ENCODE measurements at places on chromosomes 12 and 14. TPM values are rescaled to one million over a fixed set of nuclear protein-coding genes. Genes with fewer than 3 reads are reported as not detected.

The KRT2 gene
- total RNA-seq, result not detected

The DACT1 gene
- 3.7 TPM for total RNA-seq

The HRK gene
- not detected for total RNA-seq

The OTX2 gene
- not detected for total RNA-seq

The DDX51 gene
- total RNA-seq, result 15.1 TPM

The CCDC184 gene
- 0.35 TPM for total RNA-seq

The CLEC2A gene
- not detected for total RNA-seq

The CLEC6A gene
- not detected for total RNA-seq

The GSKIP gene
- total RNA-seq, result 16.4 TPM

The FBRSL1 gene
- 30.5 TPM for total RNA-seq

The CTSG gene
- 6.3 TPM for total RNA-seq

The NTF3 gene
- total RNA-seq, result 0.84 TPM

The STX2 gene
- total RNA-seq, result 29.7 TPM

DNA sequence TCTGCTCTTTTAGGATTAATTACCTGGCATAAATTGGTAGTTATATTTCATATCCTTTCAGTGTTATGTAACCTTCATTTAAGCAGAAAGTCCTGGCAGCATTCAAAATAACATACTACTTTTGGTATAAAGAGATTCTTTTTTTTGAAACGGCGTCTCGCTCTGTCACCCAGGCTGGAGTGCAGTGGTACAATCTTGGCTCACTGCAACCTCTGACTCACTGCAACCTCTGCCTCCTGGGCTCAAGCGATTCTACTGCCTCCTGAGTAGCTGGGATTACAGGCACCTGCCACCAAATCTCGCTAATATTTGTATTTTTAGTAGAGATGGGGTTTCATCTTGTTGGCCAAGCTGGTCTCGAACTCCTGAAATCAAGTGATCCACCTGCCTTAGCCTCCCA is 9.2 kb downstream of the KTN1 start:
- DNase-seq, result no peak

GRCh38 chr14:70139384-70139783 is 49.4 kb downstream of the SLC8A3 start:
- no peak for DNase-seq

DNA sequence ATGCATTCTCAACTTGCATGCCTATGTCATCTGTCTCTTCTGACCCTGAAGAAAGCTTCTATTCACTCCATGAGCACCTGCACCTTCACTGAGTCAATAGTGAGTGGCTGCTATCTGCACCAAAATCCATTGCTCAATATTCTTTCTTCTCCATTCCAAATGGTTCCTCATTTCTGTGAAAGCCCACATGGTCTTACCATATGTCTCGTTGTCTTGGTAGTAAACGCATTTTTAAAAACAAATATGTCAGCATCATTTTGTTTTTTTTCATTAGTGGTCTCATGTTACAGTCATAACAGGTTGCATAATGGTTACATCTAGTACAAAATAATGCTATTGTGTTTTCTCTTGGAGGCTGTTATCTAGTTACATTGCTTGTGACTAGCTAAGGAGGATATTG is 106.9 kb upstream of the CPM start:
- DNase-seq, result no peak

- DNase-seq, result peak; percentile 88
Measured at GRCh38 chr12:57730336-57731067, 8.0 kb downstream of the AGAP2 start.

DNA sequence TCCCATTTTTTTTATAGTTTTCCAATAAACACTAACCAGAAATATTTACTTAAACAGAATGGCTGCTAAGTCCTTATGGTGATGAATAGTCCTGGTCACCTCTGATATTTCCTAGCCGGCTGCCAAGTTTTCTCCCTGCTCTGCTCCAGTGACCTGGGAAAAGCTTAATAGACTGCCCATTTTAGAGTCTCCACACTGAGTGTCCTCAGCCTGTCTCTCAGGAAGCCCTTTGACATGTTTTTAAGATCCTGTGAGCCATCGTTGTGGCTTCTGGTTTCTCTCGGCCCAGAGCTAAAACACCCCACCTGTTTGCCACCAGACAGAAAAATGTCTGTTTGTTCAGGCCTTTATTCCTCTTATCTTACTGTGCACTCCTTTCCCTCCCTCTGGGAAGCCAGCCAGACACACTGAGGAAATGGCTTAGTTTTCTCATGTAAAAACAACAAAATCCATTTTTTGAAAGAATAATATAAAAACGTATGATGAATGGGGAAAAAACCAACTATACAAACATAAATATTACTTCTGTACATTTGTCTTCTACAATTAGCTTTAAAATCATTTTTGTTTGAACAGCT is 25.4 kb upstream of the ALDH2 start:
- DNase-seq, result no peak

- no peak for DNase-seq
Measured at GRCh38 chr12:105986779-105987684, 151.7 kb downstream of the NUAK1 start.

DNA sequence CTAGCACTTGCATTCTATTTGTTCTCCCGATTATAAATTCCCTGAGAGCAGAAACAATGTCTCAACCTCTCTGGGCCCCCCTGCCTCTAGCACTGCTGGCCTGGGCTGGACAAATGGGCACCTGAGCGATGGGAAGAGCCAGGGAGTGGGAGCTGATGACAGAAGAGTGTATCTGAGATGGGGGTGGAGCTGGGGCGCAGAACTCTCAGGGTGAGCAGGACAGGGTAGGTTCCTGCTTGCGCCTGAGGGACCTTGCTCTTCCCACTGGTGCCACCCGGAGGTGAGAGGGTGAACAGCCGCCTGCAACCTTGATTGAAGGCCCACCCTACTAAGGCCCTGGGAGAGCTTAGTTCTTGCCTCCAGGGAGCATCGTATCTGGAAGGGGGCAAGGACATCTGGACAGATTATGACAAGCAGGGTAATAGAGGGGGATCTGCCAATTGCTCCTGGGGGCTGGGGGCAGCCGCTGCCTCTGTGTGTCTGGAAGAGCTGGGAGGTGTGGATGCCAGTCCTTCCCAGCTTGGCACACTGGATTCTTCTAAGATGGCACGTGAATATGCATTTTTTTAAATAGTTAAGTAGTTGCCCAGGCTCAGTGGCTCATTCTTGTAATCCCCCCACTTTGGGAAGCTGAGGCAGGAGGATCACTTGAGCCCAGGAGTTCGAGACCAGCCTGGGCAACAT is 43.0 kb upstream of the TSPAN9 start:
- DNase-seq, result no peak

DNA sequence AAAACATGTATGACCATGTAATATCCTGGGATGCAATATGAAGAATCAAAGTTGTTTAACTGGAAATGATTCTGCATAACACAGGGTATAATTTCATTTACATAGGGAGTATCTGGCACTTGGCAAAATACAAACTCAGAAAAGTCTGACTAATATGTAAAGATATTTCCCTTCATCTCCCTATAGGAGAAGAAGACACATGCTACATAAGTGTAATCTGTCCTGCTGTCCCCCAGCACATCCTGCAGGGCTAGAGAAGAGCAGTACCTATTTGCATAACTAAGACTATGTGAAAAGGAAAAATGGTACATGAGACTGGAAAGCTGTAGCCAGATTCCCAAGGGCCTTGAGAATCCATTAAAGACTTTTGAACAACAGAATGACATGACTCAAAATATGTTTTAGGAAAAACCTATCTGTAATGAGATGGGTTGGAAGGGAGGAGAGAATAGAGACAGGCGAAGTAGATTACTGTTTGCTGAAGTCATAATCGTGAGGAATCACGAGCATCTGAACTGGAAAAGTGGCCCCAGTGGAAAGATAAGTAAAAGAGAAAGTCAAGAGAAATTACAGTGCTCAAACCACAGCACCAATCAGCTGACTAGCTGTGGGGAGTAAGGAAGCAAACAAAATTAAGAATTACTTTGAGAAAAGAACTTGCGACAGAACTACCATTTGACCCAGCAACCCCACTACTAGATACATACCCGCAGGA is 155.1 kb upstream of the HMGA2 start:
- no peak for DNase-seq

DNA sequence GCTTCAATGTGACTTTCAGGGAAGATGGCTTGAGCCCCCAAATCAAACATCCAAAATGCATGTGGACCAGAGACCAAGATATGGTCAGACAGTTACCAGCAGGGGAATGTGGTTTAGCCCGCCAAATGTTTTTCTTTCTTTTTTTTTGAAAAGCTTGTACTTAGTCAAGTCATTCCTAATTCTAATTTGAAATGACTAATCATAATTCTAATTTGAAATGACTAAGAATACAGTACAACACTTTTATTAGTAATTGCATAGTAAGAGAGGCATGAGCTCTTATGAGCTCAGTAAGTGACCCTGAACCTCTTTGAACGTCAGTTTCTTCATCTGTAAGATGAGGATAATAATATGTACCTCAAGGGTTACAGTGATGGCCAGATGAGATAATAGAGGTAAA is 72.4 kb downstream of the HECTD4 start:
- DNase-seq, result no peak

DNA sequence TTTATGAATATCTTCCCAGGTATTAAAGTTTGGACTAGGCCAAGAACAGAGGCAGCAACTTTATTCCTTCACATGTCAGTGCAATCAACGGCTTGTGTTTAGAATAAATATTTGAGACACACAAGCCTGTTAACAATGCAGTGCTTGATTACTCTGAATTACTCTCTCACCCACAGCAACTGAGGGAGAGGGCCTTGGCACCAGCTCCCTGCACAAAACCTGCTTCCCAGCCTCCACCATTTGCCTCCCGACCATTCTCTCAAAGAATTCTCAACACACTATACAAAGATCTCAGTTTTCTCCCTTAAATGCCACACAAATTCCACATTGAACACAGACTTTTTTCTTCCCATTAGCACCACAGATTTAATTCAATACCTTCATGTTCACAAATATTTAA is 77.0 kb downstream of the STON2 start:
- no peak for DNase-seq

DNA sequence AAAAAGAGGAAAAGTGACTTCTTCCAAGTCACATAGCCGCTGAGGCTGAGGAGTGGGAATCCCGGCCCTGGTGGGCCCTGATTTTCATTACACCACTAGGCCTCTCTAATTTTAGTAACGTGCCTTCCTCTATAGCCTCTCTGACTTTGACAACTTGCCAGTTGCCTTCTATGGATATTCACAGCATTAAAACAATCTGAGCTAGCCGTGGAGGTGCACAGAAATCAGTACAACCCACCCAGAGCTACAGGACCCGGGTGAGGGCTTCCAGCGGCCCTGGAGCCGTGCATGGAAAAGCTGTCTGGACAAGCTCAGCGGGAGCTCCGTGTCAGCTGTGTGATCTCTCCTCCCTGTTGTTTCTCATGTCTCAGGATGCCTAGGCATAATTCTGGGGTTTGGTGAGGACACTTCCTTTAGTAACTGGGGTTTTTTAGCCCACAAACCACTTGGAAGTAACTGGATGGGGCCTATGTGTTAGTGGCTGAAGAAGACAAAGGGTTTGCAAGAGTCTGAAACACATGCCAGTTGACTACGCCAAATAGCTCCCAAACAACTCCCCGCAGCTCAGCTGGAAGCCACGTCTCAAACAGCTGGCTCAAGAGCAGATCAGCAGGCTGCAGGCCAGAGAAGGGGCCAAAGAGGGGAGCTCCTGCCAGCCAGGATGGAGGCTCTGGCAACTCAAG is 53.0 kb downstream of the SSH1 start:
- no peak for DNase-seq

GRCh38 chr12:42691991-42692557 is 102.5 kb upstream of the PRICKLE1 start:
- no peak for DNase-seq

All from mesenteric fat pad (tissue), 1 donor.